NT2/D1 (cell line): ENCODE measurements at places on chromosomes 5 and 9.

DNA sequence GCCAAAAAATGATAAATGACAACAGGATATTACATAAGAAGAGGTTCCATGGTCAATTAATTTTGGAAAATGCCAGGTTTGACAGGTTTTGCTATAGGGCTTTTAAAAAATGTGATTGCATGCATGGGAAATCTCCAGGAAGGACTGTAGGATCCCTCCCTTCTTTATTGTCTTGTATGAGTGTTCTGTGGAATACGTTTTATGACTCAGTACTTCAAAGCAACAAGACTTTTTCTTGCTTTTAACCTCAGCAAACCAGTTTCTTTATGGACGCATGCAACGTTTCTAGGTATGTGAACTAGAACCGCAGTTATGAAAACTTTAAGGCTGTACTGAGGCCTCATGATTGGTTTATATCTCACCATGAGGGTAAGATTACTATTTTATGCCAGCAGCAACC lies 76.6 kb upstream of the NTRK2 start:
- no peak for DNase-seq

GRCh38 chr5:73446631-73447529 lies 1.7 kb downstream of the FOXD1 start:
- DNase-seq, result no peak

GRCh38 chr5:68217528-68217927 lies 2.0 kb downstream of the PIK3R1 start:
- no peak for DNase-seq

- DNase-seq, result no peak
These were observed 197.1 kb upstream of the NR3C1 start for GRCh38 chr5:143600396-143601075.

DNA sequence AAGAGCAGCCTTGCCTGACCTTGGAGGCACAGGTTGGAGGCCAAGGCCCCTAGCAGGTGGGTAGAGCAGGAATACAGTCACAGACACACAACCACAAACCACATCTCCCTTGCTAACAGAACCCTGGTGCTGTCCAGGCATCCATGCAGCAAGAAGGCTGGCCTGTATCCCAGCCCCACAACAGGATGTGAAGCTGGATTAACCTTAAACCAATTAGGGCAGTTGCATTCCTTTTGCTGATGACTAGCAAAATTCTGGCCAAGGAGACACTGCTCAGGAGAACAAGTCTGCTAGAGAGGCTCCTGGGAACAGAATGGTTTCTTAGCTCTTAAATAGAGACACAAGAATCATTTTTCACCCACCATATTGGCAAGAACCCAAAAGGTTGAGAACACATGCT lies 97.8 kb downstream of the C5orf15 start:
- no peak for DNase-seq

GRCh38 chr5:122312591-122313406 lies 762 bp downstream of the SNCAIP start:
- DNase-seq, result no peak

- no peak for DNase-seq
These were observed 31.1 kb downstream of the ADRB2 start for GRCh38 chr5:148857474-148857873.
